ENCODE measurements at places on chromosomes 7 and 10.

DNA sequence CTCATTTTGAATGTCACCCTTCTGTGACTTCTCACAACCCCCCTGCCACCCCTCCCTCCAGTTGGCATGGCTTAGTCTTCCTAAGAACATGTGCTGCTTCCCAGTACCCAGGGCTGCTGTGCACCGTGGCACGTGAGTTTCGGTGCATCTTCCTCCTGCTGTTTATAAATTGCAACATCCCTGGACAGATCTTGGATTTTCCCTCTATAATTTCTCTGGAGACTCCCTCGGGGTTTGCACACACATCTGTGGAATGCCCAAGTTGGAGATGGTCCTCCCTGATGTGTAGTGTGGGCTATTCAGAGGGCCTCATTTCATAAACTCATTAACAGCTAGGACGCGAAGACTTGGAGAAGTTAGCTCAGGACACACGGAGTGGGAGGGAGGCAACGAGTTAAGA, 52.9 kb downstream of the IKZF1 start:
- peak; percentile 4 for DNase-seq

- DNase-seq: no peak
Measured at GRCh38 chr10:119526621-119527592, 15.6 kb downstream of the RGS10 start.

- DNase-seq: peak; percentile 15
Measured at GRCh38 chr7:42453931-42454361, 216.9 kb upstream of the GLI3 start.

DNA sequence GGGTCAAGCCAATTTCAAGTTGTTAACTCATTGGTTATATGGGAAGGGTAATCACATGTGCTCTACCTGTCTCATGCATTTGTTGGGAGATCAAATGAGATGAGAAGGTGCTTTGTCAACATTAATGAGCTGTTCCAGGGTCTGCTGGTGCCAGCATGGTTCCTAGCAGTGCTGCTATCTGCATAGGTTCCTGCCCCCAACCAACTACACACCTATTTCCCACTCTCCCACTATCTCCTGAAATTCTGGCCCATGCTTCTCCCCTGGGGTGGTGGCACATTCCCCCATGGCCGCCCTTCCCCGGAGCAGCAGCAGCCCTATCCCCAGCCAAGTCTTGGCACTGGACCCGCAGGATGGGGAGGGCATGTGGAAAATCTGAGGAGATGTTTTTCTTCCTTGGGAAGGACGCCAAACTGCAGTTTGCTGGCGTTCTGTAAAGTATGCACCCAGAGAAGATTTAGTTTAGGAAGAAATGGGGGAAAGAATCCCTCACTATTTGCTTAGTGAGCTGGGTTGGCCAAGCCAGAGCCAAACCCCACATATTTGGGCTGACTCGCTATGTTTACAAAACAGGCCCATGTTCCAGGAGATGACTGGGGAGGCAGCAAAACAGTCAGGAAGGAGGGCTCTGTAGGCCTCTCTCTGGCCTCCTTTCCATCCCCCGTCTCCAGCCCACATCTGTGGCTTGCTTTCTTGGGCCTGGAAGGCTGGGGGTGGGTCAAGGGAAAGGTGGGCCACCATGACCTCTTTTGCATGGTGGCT, 42.5 kb downstream of the PPP1R3C start:
- peak; percentile 89 for DNase-seq

DNA sequence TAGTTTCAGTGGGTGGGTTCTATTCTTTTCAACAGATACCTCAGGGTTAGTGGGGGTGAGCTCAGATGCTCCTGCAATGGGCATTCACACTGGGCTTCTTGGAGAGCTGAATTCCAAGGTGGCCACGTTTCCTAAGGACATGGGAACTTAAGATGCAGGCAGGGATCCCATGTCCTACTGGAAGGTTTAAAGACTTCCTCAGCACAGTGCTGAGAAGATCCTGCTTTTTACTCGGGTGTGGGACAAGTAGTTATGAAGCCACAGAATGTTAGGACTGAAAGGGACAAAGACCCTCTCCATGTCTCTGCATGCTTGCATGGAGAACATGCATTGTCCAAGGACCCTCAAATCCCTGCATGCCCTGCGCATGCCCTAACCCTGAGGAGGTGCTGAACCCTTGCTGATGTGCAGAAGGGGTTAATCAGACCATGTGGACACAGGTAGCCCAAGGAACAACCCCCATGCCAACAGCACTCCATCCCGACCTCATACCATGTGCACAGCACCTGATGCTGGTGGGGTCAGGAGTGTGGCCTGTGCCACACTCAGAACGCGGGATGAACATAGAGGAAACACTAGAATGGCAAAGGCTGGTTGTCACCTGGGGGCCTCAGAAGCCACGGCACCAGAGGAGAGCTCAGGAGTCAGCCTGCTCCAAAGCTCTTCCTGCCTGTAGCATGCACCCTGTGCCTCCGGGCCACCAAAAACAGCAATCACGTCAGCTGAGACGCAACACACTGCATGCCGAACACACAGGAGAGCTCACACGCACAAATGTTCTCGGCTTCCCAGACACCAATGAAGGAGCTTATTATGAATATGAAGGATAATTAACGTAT, 15.2 kb downstream of the IL2RA start:
- no peak for DNase-seq

DNA sequence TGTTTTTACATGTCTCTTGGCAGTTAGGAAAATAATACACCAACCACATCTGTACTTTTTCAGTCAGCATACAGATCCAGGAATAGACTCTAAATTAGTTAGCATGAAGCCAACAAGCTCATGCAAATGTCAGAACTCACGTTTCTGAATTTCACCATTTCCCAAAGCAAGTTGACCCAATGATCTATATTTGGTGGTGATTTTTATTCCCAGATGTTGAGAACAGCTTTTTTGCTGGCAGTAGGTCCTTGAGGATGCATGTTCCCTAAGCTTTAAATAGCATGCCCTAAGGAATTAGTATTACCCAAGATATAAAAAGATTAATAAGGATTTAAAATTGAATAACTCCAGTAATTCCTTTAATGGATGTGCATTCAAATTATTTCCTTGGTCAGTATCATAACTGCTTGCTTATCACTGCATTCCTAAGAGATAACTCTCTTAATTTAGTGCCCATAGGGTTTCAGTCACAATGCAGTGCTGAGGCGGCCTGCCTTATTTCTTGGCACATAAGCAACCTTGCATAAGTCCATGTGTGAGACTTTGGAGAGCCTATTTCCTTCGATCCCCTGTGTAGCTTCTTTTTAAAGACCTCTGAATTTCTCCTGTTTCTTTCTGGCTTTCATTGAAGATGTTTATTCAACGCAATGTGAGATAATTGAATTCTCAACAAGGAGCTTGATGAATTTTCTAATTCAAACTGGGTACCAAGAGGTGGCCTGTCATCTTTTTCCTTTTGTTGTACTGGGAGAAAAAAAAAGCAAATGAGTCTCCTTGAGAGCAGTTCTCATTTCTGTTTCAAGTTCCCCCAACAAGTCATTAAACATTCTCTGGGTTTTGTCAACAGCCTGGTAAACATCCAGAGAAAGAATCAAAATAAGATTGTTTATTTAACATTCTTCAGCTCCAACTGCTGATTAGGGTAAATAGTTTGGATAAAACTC, 135.3 kb upstream of the MEOX2 start:
- peak; percentile 38 for DNase-seq

DNA sequence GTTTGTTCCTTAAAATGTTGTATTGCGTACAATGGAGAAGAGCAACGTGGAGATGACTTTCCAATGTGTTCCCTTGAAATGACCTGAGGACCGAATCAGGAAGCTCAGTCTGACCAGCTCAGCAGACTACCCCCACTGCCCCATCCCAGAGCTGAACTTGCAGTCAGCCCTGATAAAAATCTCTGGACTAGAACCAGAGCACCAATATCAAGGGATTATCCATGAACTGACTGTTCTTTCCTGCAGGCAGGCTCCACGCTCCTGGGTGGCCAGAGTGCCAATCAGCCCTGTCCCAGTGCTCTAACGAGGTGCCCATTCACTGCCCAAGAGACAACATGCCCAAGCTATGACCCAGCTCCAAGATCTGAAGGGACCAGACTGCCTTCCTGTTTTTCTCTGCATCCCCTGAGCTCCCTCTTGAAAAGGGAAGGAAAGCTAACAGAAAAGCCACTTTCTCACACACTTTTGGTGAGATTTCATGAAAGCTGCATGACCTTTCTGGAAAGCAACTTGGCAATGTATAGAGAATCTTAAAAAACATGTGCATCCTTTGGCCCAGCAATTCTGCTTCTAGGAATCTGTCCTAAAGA, 130.2 kb downstream of the KCNMA1 start:
- no peak for DNase-seq

DNA sequence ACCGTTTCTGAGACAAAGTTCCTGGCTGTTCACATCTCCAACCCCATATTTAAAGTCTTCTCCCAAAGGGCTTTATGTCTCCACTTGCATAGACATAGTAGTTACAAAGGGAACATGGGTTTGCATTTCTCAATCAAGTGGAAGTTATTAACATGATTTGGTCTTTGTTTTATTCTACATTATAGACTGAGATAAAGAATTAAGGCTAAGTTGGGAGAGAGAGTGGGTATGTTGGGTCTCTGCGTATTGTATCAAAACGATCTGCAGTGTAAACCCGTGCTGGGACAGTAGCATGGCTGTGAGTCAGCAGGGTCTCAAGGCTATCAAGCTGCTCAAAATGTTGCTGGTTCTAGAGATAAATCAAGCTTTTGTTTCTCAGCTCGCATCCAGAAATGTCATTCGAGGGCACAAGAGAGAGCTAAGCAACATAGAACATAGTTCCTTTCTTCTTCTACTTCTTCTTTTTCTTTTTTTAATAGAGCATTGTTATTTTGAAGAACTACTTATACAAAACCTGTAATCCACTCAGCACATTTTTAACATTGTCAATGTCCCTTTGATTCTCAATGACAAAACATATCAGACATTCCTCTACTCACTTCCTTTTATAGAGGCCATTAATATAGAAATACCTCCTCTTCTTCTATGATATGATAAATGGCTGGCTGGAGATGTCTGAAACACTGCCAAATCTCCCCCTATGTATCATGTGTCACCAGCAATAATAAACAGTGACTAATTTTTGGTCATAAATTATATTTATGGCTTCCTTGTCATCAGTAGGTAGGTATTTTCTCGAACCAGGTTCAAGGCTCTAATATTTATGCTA, 34.5 kb upstream of the RHOBTB1 start:
- DNase-seq: peak; percentile 48

DNA sequence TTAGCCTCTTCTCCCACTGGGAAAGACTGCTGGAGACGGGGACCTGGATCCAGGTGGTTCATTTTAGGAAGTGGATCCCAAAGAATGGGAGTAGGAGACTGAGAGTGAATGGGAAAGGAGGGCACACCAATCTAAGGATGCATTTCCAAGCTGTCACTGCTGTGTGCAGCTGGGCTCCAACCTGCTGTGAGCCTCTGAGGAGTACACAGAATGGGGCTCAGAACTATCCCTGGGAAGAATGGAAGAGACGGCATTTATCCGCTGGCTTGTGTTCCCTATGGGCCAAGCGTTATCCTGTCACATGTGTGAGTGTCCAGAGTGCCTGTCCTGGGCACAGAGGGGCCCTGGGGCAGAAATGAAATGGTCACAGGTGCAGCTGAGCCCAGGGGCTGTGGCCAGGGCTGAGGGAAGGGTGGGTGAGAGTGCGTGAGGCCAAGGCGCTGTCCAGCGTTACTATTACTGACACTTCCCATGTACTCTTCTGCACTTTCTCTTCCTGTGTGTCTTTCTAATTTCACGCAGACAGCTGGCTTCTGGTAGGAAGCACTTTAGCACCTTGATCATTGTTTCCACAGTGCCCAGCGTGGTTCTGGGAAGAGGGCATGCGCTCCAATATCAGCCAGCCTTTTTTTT, 35.4 kb upstream of the PODXL start:
- DNase-seq: no peak

DNA sequence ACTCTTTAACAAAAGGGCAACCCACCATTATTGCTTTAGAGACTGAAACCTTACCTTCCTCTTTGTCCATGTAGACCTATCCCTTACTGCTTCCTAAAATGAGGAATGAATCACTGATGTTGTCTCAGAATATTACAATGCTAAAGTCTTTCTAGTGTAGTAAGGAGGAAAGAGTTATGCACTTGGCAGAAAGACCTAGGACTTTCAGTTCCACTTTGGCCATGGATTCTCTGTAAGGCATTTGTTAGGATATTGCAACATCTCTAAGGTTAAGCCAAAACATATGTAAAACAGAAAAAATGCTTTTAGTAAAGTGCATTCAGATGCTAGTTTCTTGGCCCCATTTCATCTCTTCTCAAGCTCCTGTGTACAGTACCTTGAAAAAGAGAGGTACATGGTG, 230.9 kb downstream of the PARD3 start:
- peak; percentile 96 for DNase-seq

GRCh38 chr7:23293500-23294073, 5.6 kb upstream of the MALSU1 start:
- DNase-seq: no peak

DNA sequence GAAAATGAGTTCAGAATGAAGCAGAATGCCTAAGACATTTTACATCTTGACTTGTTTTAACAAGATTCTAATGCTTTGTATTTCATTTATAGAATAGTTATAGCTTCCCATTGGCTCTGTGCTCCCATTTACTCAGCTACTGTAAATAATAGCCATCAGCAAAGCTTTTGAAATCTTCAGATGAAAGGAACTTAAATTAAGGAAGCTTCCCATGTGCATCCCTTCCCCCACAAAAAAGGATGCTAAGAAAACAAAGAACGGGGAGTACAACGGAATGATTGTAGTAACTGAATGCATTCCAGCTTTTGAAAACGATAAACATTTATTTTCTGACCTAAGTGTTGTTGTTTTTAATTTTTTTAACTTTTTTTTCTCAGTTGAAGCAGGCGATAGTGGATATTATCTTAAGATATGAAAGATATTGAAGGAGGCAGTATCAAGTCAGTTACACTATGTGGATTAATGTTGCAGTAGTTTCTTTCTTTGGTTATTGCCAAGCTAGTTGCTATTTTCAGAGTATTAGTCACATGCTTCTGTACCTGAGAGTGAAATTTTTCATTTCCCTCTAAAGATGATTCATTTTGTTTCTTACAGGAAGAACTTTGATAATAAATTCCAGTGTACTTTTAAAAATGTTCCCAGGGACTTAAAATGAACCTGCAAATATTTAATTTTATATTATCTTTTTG, 129.2 kb downstream of the KCND2 start:
- DNase-seq: peak; percentile 44

GRCh38 chr7:100539436-100540006, 518 bp downstream of the AGFG2 start:
- no peak for DNase-seq

GRCh38 chr10:74056050-74056818, 58.3 kb downstream of the VCL start:
- DNase-seq: peak; percentile 59

- DNase-seq: peak; percentile 49
Measured at GRCh38 chr7:42227936-42228591, 8.9 kb downstream of the GLI3 start.

DNA sequence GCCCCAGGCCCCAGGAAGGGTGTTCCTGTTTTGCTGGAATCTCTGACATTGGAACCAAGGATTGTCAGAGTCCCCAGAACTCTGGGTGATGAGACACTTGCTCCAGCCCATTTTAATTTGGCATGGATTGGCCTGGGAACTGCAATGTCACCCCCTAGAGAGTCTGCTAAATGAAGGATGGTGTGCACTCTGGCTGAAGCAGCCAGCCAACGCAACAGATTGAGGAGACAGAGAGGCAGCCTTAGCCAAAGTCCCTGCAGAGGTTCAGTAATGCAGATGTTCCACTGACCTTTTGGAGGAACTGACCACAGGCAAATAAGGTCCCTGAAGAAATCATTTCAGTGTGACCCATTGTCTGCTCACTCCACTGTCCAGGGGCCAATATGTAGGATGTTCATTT, 13.4 kb downstream of the LRRC18 start:
- DNase-seq: no peak

- peak; percentile 41 for DNase-seq
Measured at GRCh38 chr10:89981891-89982290, 280.5 kb downstream of the KIF20B start.

GRCh38 chr7:16753102-16753931, at the start of gene TSPAN13:
Gene TSPAN13, plus strand, starts transcription at chr7:16753755. Its CDS starts 213 bp downstream, at chr7:16753968.
- DNase-seq: no peak

All from fibroblast of mammary gland (primary cell).